ENCODE measurements at places on chromosomes 6 and 20.

- DNase-seq: no peak
Observed at GRCh38 chr20:19944772-19945459, 72.2 kb upstream of the NAA20 start.

GRCh38 chr6:30938730-30939129, 2.0 kb upstream of the MUCL3 start:
- DNase-seq: no peak

GRCh38 chr20:39825950-39826349, 863.1 kb downstream of the MAFB start:
- DNase-seq: no peak

DNA sequence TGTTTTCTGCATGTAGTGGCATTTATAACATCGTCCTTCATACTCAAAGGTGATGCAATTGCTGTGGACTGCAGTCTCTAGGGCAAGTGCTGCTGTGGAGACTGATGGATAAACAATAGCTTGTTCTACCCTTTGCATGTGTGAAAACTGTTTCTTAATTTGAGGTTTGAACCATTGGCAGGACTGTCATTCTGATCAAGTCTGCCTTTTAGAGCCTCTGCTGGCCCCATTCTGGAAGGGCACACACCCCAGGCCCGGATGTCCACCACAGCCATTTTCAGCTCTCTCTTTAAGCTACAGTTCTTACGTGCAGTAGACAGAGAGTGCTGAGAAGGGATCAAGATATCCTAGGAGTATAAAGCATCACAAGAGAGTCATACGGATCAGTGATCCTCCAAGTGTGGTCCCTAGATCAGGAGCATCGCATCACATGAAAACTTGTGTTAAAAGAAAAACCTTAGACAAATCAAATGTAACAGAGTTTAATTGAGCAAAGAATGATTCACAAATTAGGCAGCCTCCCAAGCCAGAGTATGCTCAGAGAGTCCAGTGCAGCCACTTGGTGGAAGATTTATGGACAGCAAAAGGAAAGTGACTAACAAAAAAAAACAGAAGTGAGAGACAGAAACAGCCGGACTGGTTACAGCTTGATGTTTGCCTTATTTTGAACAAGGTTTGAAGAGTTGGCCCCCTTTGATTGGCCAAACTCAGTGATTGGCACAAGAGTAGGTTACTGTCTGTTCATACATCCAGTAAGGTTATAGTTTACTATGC, 52.0 kb downstream of the FRK start:
- no peak for DNase-seq

DNA sequence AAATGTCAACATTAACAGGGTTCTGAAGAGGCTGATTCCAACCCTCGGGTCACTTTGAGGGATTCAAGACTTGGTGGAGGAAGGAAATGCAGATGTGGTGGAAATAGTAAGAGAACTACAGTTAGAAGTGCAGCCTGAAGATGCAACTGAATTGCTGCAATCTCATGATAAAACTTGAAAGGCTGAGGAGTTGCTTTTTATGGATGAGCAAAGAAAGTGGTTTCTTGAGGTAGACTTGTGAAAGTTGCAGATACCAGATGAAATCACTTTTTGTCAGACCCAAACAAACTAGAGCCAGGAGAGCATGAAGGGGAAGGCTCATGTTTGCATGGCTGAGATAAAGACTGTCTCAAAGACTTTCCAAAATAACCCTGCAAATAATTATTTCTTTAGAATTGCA, 16.2 kb downstream of the ANKRD6 start:
- no peak for DNase-seq

GRCh38 chr20:59782986-59783640, 150.3 kb downstream of the SYCP2 start:
- DNase-seq: peak; percentile 45

GRCh38 chr6:97790926-97791590, 508.0 kb upstream of the MMS22L start:
- DNase-seq: no peak

DNA sequence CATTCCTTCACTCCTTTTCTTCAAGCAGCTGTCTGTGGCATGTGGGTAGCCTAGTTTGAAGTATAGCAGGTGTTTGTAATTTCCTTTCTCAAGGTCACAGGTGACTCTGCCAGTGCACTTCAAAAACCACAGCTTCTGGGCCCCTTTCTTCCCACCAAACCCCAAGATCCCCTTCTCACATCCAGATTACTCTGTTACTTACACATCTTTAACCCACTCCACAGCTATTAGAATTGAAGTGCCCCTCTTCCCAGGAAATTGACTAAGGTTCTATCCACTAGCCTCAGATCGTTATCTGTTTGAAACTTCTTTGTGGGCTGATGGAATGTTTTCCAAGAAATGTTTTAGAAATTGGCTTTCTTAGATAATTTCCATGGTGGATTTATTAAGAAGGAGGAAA, 150.8 kb downstream of the AHI1 start:
- no peak for DNase-seq

- no peak for DNase-seq
Observed at GRCh38 chr6:48915591-48915990, 547.5 kb downstream of the MMUT start.

GRCh38 chr6:3325210-3325609, 66.5 kb downstream of the PSMG4 start:
- no peak for DNase-seq

DNA sequence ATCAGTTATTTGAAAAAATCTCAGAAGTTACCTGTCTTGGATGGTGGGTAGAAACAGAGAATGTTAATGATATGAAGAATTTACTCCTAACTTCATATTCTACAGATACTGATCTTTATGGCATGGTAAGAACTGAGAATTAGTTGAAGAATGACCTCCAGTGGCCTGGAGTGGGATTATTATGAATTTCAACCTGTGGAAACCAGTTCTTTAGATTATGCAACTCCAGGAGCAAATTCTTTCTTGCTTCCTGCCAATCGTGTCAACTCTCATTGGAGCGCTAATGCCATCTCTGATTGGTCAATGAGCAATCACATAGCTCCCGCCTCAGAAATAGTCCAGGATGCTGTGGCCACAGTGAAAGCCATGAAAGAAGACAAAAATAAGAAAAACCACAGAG, 40.6 kb downstream of the LYRM2 start:
- no peak for DNase-seq

GRCh38 chr6:159267165-159267564, 98.0 kb downstream of the FNDC1 start:
- DNase-seq: no peak

GRCh38 chr6:65979120-65979519, 272.1 kb upstream of the EYS start:
- DNase-seq: no peak

DNA sequence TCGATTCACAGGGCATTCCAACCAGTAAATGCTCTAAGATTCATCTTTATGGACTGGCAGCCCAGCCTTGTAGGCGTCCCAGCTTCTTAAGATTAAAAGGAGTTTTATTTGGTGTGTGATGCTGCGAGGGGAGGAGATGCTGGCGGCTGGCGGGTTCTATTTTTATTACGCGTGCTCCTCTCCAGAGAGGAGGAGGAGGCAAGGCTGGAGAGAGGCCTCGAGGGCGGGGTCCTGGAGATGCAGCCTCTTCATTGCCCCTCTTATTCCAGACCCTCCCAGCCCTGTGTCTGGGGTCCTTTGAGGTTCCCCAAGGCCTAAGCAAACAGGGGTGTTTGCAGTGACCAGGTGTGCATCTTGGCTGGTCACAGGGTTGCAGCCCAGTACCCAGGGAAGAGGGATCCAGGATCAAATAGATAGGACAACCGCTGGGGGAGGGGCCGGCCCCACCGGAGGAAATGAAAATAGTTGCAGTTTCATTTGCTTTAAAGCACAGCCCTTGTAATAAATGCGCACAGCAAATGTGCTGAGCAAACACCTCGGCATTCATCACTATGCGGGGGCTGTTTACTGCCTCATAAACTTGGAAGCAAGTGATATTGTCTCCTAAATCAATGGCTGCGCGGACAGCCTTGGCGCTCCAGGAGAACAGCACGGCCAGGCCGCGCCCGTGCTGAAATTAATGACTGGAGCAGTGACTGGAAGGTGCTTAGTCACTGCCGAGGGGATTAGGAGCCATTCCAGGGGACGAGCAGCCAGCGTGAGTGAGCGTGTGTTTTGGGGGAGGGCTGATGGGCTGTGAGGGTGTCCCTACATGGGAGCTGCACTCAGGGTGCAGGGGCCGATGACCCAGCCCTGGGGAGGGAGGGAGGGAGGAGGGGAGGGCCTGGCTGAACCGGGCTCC, 83.0 kb downstream of the TMEM242 start:
- no peak for DNase-seq

GRCh38 chr20:57902473-57902872, 192.7 kb upstream of the PMEPA1 start:
- no peak for DNase-seq

GRCh38 chr6:161745594-161746141, 471.8 kb upstream of the AGPAT4 start:
- no peak for DNase-seq

DNA sequence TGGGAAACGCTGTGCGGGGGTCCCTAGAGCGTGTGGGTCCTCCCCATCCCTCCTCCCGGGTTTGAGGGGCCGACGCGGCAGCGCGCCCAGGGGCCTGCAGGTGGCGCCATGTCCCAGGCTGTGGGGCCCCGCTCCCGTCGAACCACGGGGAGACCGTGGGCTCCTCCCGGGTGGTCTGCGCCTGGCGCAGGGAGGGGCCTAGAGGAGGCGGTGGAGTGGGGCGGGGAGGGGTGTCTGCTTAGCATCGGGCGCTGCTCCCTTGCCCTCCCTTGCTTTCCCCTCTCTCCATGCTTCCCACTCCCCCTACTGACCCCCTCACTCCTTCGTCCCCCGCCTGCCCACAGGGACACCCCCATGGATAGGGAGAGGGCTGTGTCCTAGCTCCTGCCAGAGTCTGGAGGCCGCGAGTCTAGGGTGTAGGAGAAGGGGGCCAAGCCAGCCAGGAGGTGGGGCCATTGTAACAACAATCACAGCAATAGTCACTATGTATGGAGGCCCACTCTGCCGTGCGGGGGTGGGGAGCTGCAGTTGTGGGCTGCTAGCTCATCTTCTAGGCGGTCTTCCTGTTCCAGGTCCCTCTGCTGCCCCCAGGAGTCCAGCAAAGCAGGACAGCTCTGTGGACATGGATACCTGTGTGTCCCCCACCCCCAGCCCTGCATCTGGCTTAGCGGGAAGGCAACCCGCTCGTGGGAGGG, 51.7 kb downstream of the CHMP4B start:
- DNase-seq: peak; percentile 44

DNA sequence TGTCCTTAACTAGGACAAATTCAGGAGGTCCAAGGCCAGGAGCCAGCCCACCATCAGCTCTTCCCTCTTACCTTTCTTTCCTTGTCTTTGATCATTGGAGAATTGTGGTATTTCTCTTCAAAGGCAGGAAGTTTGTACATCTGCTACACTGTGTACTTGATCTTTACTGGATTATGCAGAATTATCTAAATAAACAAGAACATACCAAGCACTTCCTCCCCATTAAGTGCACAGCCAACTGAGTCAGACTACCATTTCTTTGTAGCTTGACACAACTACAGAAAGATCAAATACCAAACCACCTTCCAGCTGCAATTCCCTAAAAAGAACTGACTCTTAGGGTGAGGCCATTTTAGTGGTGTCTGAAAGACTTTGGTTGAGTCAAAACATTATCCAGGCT, 195.1 kb downstream of the HDGFL1 start:
- DNase-seq: no peak

- no peak for DNase-seq
Observed at GRCh38 chr6:52953911-52954839, 40.9 kb downstream of the GSTA4 start.

GRCh38 chr6:56970849-56971248, 15.9 kb downstream of the BEND6 start:
- no peak for DNase-seq

GRCh38 chr6:37309046-37309445, 44.7 kb upstream of the RNF8 start:
- no peak for DNase-seq

DNA sequence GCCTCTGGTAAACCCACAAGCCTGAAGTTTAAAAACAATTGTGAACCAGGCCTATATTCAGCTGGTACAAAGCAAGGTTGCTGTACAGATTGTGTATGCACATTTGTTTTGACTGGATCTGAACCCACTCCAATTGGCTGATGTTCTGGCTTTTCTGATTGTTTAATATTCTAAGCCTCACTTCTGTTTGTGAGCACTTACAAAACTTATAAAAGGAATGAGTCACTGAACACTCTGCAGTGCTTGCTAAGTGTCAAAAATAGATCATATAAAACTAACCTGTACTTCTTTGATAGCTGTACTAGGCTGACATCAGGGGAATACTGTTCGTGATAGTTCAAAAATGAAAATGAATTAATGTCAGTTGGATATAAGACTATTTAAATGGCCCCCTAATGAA, 12.1 kb downstream of the COL21A1 start:
- no peak for DNase-seq

- no peak for DNase-seq
Observed at GRCh38 chr6:140078561-140079125, 704.2 kb upstream of the CITED2 start.

DNA sequence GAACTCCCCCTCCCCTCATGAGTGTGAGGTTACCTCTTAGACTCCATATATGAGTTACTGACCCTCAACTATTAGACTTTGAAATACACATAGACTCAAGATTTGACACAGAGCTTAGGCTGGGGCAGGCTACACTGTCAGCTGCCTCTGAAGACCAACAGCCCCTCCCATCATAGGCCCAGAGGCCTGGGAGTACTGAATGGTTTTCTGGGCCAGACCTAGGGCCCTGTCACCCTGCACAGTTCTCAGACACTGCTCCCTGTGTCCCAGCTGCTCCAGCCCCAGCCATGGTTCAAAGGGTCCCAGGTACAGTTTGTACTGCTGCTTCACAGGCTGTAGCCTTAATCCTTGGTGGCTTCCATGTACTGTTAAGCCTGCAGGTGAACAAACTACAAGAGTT, 132.1 kb upstream of the MOCS1 start:
- DNase-seq: no peak

DNA sequence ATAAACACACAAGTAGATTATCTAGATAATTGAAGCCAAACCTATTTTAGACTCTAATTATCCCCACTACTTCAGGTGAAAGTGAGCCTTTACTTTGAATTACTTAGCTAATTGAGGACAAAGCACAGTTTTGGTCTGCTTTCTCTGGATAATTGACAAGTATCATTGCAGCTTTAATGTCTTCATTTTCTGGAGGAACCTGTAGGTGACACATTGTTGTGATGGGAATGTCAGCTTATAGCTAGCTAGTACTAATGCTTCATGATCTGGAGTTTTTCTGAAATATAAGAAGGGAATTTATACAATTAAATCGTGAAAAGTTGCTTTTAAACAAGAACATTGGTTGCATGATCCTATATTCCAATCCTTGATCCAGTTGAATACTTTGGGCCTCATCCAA, 319.3 kb upstream of the CITED2 start:
- no peak for DNase-seq

DNA sequence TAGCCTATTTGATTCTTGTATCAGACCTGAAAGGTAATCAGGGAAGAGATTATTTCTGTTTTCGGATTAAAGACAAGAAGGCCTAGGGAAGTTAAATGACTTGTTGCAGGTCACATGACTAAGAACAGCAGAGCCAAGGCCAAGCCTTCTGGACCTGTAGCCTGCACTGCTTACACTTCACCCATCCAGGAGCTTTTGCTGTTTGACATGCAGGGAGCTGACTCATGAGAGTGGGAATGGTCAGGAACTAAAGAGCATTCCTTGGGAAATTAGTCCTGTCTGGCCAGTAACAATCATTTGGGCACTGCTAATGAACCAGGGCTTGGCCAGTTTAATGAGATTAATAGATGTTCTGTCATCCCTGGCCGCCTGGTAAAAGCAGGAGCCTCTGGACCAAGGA, 46.8 kb downstream of the EIF2S2 start:
- DNase-seq: no peak

Data from stimulated activated naive CD8-positive, alpha-beta T cell treated with anti-CD3 and anti-CD28 coated beads, Interleukin-15, amount 100 ng/mL, for 72 hours (primary cell).